ENCODE measurements at places on chromosomes 5 and 9. TPM values are rescaled to one million over a fixed set of nuclear protein-coding genes. Genes with fewer than 3 reads are reported as not detected.

GRCh38 chr5:97528941-97529340, 345.9 kb upstream of the RIOK2 start:
- H3K27ac ChIP-seq = no peak overlapping the region
- H3K4me1 ChIP-seq = no peaks in the 10 kb centered on the region
- no peak overlapping the region for H3K4me3 ChIP-seq
- H3K36me3 ChIP-seq = no peaks in the 10 kb centered on the region

- H3K4me1 ChIP-seq = no peaks in the 10 kb centered on the region
- H3K27ac ChIP-seq = no peak overlapping the region
- H3K27me3 ChIP-seq = no peaks in the 10 kb centered on the region
- H3K4me3 ChIP-seq = no peak overlapping the region
- DNase-seq = no peak
- no peaks in the 10 kb centered on the region for H3K36me3 ChIP-seq
Measured at GRCh38 chr9:38700695-38701094, 19.2 kb downstream of the FAM240B start.

DNA sequence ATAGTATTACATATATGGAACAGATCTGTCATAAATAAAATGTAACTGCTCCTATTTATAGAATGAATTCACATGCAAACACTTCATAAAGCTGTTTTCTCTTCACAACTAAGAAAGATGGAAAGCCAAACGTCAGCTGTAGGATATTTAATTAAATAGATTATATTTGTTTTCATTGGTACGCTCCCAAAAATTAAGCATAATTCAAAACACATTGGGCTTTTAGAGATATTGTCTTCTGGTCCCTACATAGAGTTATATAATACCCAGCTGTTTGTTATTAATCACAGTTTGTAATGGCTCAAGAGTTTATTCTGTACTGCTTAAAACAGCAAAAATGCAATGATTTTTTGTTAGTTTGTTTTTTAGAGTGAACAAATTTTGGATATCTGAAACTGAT, 61.2 kb downstream of the MRPS30 start:
- no peaks in the 10 kb centered on the region for H3K27me3 ChIP-seq
- H3K27ac ChIP-seq = no peak overlapping the region
- no peak for DNase-seq
- no peaks in the 10 kb centered on the region for H3K4me1 ChIP-seq
- H3K4me3 ChIP-seq = no peak overlapping the region

DNA sequence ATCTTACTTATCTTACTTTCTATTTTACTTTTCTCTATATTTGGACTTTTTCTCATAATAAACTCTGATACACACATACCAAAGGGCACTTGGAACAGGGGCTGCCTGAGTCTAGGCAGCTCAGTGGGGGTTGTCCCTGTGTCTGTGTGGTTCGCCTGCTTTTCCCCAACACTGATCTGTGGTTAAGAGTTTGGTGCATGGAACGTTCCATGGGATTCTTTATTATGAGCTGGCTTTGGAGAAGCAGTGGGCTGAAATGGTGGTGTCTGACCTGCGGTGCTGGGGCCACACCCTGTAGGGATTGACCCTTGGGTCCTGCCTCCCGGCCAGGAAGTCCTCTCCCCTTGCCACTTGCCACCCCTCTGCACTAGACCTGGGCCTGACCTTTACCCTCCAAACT, 47.4 kb downstream of the ANKRD33B start:
- H3K36me3 ChIP-seq = no peaks in the 10 kb centered on the region
- DNase-seq = no peak
- no peak overlapping the region for H3K27ac ChIP-seq

GRCh38 chr5:132777209-132778069, at the start of gene SEPTIN8:
Gene SEPTIN8 (minus strand): TSS chr5:132777239. CDS start chr5:132777137, 102 bp downstream.
- H3K36me3 ChIP-seq = no peaks in the 10 kb centered on the region
- DNase-seq = peak; percentile 67
- H3K4me3 ChIP-seq = peak within 1 kb of the TSS; percentile 82
- peaks cover 2% of the 10 kb centered on the region for H3K27me3 ChIP-seq
- peaks cover 16% of the 10 kb centered on the region for H3K4me1 ChIP-seq

The SETD9 gene
- total RNA-seq = 7.2 TPM

All from B cell (primary cell).